ENCODE measurements at places on chromosomes 1 and 21.

DNA sequence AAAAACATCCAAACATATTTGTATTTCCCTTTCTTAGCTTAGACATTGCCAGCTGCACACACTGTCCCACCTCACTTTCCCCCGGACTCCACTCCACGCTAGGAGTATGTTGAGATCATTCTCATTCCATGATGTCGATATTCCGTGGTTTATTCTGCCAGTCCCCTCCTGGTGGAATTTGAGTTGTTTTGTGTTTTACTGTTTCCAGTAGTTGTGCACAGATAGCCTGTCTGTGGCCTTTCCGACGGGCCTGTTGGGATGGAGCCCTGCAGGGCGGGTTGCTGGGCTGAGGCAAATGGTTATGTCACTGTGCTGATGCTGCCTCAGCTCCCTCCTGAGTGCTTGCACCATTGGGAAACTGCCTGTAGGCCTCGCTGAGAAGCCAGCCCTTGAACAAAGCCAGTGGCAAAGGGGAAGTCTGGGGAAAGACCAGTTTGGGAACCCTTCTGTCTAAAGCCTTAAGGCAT is 12.8 kb downstream of the TRAPPC10 start:
- DNase-seq: no peak

GRCh38 chr1:247373721-247374141 is 42.1 kb upstream of the ZNF496 start:
- peak; percentile 14 for DNase-seq

GRCh38 chr1:68363339-68363738 is 86.4 kb downstream of the RPE65 start:
- DNase-seq: no peak

DNA sequence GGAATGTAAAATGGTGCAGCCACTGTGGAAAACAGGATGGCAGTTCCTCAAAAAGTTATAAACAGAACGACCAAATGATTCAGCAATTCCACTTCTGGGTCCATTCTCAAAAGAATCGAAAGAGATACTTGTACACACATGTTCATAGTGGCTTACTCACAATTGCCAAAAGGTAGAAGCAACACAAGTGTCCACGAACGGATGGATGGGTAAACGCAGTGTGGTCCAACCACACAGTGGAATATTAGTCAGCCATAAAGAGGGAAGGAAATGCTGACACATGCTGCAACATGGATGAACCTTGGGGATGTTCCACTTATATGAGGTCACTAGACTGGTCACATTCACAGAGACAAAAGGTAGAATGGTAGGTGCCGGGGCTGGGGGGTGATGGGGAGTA is 5.3 kb downstream of the KRTAP10-1 start:
- no peak for DNase-seq

- no peak for DNase-seq
Measured at GRCh38 chr1:18010408-18010807, 97.2 kb upstream of the IGSF21 start.

GRCh38 chr1:19009882-19010321 is 53.4 kb upstream of the IFFO2 start:
- DNase-seq: no peak

DNA sequence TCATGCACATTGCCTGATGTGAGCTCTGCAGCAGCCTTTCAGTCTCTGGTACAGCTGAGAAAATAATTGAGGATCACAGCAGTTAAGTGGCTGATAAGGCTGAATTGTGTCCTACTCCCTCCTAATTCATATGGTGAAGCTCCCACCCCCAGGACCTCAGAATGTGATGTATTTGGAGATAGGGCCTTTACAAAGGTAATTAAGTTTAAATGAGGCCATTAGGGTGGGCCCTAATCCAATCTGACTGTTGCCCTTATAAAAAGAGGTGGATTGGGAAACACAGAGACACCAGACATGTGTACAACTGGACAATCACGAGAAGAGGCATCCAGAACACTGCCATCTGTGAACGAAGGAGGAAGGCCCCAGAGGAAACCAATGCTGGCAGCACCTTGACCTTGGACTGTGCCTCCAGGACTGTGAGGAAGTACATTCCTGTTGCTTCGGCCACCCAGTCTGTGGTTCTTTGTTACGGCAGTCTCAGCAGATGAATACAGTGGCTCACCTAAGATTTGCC is 148.1 kb downstream of the TRABD2B start:
- DNase-seq: no peak

GRCh38 chr1:220527279-220527907 is 543 bp upstream of the MARK1 start:
- no peak for DNase-seq

GRCh38 chr1:183604038-183604808 is 14.0 kb upstream of the NCF2 start:
- DNase-seq: no peak

DNA sequence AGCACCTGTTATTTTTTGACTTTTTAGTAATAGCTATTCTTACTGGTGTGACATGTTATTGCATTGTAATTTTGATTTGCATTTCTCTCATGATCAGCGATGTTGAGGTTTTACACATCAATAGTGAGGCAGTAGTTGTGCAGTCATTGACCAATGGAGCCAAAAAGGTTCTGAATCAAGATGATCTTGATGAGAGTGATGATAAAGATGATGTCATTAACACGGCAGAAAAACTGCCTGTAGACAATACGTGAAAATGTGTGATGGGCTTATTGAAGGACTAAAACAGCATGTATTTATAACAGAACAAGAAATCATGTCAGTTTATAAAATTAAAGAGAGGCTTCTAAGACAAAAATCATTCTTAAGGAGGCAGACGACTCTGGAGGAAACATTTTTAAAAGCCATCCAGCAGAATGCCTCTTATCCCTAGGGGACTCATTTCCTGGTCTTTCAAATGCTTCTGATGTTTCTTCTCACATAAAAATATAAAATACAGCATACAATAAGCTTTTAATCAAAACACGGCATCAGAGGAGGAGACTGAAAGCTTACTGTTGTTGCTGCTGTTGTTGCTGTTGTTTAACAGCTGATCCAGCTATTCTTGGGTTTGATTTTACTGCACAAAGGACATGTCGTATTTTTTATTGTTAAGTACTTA is 400.3 kb downstream of the LTN1 start:
- DNase-seq: no peak

- DNase-seq: no peak
Measured at GRCh38 chr1:62601457-62601856, 4.1 kb downstream of the ANGPTL3 start.

DNA sequence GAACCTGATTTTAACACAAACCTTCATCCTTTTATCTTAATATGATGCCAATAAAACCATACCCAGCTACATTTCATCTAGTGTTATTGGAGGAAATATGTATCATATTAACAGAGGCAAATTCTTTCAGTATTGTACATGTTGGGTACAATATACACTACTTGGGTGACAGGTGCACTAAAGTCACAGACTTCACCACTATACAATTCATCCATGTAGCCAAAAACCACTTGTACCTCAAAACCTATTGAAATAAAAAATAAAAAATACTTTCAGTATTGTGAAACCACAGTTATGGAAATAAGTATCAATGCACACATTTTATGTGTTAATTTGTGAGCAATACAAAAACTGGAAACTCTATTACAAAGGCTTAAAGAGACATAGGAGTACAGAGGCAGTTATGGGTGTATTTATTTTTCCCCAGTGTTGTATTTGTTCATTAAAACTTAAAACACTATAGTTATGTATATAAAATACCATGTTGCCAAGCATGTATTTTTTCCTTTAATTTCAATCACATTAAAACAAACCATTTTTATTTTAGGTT is 25.1 kb upstream of the GPR88 start:
- no peak for DNase-seq

DNA sequence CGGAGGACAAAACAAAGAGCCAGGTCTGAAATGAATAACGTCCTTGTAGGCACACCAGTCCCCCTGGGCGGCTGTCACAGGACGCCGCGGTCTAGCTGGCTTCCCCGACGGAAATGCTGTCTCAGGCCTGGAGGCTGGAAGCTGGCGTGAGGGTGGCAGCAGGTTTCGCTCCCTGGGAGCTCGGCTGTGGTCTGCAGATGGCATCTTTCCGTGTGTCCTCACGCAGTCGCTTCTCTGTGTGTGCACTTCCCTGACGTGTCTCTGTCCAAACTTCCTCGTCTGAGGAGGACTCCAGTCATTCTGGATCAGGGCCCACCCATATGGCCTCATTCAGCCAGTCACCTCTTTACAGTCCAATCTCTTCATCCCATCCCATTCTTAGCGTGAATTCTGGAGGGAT is 14.2 kb downstream of the TNFRSF14 start:
- no peak for DNase-seq

GRCh38 chr21:28834335-28835238 is 158.1 kb downstream of the LTN1 start:
- no peak for DNase-seq

GRCh38 chr21:38325216-38325615 is 68.4 kb downstream of the KCNJ15 start:
- no peak for DNase-seq

DNA sequence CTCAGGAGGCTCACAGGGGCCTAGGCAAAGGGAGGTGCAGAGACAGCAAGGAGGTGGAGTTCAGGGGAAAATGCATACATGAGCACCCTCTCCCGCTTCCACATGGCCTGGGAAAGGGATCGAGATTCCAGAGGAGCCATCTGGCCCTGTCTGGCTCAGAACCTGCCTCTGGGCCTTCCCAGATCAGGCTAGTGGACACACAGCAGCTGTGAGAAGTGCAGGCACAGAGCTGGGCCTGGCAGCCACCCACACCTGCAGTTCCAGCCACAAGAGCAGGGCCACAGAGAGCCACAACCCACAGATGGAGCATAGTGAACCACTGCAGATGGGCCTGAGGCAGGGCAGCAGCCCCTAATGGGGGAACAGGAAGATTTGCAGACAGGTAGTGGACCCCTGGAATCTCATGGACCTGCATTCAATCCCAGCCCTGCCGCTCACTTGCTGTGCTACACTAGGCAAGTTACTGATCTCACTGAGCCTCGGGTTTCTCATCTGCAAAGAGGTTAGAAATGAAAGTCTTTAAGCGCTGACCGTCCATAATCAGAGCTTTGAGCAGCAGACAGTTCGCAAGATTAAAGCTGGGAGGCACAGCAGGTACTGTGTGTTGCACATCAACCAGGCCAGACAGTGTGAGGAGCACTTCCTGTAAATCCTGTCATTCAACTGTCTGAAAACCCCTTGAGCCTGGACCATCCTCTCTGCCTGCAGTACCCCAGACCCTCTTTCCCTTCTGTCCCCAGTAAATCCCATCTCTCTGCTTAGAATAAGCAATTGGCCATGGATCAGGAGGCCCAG is 58.0 kb downstream of the MATN1 start:
- DNase-seq: no peak

DNA sequence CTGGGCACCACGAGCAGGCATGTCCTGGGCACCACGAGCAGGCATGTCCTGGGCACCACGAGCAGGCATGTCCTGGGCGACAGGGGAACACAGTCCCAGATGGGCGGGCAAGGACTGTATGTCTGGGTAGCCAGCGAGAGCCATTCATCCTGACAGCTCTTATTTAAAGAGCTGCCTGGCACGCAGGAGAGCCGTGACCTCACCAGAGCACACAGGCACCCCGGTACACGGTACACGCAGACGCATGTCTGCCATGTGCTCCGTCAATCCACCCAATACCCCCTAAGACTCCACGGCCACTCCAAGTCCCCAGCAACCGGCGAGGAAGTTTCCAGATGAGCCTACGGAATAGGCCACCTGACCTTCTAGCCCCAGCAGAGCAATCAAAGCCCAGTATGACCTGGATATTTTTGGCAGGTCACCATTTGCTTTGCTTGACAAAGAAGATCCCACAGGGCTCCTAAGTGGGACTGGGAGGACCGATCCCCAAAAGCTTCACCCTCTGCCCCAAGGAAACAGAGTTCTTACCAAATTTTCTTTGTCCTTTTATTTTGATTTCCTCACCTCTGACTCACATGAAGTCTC is 51.7 kb downstream of the CASZ1 start:
- DNase-seq: no peak

DNA sequence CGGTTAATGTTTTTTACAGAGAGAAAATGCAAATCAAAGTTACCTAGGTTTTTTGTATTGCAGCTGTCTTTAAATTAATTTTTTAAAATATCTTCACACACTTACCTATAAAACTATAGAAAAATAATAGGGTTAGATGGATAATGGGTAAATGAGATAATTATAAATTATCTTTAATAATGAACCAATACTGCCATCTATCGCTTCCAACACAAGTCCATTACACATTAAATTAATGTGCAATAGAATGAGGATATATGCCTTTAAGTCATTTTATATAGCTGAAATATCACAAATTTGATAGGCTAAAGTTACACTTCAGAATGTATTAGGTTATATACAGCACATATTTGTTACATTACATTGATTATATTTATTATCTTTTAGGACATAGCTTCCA is 2212.8 kb downstream of the MRPL39 start:
- DNase-seq: no peak

- DNase-seq: no peak
Measured at GRCh38 chr1:56437959-56438358, 141.4 kb downstream of the PLPP3 start.

DNA sequence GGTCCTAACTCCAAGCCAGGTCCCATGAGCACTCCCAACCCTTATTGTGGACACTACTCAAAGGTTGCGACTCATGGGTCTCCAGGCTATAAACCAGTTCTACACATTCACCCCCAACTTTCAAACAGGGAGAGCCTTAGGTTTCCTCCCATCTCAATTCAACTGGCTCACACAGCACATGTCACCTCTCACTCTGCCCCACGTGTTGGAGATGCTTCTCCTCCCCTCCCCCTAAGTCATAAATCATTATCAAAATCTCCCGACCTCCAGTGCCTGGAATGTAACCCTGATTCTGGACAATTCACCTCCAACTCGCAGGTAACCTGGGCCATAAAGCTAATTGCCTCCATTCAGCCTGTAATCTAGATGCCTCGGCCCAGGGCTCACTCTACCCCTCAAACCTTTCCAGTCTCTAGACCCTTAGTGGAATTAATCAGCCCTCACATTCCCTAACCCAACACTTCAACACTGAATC is 595 bp downstream of the AK2 start:
- DNase-seq: peak; percentile 12

DNA sequence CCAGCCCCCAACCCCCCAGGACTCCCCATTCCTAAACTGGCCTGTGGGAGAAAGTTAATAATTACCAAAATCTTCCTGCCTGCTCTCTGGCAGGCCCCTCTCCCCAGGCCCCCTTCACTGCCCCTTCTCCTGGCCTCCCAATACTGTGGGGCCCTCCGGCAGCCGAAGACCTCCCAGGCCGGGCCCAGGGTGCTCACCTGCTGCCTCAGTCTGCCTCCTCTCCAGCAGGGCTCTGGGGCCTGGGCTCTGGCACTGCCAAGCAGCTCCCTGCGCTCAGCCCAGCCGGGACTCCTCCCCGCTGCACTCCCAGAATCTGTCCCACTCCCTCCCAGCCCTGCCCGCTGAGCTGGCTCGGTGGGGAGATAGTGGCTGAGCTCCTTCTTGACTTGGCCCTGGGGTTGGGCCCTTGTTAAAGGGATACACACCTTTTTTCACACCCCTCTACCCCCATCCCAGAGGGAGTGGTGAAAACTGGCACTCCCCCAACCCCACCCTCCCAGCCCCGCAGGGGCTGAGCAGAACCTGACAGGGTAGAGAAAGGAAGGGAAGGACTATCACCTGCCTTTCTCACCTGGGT is at the start of gene S100A16:
Gene S100A16, minus strand, starts transcription at position 383 of the 577 bp plus-strand sequence. CDS start 4,986 bp downstream, outside the sequence.
- no peak for DNase-seq

- DNase-seq: no peak
Measured at GRCh38 chr1:112141923-112142322, 152.5 kb upstream of the KCND3 start.

Data from stimulated activated CD4-positive, alpha-beta T cell treated with anti-CD3 and anti-CD28 coated beads, Interleukin-12 subunit alpha, Interleukin-12 subunit beta, amount 100 ng/mL, for 24 hours (primary cell).